ENCODE measurements at places on chromosomes 6 and 20.

GRCh38 chr6:157764178-157765068, 58.6 kb upstream of the SNX9 start:
- no peak for DNase-seq

DNA sequence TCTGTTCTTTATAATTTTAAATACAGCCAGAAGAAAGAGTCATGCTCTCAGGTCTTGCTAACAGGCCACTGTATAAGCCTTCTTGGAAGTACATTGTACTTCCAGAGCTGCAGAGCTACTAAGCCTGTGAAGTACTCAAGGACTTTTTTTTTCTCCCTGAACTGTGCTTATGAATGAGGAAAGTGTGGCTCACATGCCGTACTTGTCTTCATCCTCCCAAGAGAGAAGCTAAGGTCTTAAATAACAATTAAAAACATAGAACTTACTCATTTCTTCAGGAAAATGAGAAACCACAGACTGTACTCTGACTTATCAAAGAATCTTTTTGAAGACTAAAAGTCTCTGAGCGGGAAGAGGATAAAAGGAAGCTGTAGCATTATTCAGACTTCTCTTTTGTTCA, 218.3 kb downstream of the HTR1B start:
- no peak for DNase-seq

GRCh38 chr6:32239462-32239861, 15.6 kb upstream of the NOTCH4 start:
- no peak for DNase-seq

DNA sequence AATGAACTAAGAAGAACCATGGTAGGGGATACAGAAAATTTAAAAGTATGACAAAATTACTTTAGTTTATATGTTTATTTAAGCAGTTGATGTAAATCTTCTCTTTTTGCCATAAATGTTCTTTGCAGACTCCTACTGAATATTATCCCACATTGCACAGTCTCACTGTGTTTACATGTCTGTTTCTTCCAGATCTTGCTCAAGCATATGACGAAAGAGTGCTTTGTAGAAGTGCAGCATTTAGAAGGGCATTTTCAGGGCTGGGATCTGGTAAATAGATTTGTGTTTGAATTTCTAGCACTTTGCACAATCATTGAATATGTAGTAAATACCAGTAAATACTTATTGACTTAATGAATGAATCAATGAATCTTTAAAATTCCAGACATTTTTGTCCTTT, 152.0 kb upstream of the EPHA7 start:
- DNase-seq = no peak

DNA sequence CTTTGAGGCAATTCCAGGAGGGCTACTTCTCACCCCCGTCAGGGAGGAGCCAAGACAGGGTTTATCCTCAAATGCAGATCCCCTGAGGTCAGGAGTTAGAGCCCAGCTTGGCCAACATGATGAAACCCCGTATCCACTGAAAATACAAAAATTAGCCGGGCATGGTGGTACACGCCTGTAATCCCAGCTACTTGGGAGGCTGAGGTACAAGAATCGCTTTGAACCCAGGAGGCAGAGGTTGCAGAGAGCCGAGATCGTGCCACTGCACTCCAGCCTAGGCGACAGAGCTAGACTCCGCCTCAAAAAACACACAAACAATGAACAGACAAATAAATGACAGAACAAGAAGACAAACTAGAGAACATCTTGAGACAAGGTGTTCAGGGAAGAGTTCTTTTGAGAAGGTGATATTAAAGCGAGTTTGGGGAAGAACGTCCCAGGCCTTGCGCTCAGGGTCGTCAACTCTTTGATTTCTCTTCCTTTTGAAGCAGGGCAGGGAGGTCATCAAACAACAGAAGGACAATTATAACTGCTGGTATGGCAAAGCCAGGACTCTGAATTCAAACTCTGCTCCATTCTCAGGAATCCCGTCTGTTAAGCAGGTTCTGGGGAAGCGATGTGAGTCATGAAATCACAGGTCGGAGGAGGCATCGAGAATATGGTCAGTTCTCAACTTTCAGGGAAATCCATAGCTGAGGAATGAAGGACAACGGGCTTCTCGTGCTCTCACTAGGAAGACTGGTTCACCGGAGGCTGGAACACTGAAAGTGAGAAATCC, 1.4 kb upstream of the RALY start:
- no peak for DNase-seq

DNA sequence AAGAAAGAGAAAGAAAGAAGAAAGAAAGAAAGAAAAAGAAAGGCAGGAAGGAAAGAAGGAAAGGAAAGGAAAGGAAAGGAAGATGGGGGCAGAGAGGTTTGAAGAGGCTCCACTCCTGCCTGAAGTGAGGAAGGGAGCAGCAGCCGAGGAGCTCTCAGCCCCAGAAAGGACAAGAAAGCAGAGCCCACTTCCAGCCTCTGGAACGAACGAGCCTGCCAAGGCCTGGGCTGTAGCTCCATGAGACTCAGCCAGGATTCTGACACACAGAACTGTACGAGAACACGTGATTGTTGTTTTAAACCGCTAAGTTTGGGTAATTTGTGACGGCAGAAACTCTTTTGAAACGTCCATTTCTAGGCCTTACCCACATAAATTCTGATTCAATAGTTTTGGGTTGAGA, 69.5 kb downstream of the TTLL2 start:
- DNase-seq = no peak

- no peak for DNase-seq
Observed at GRCh38 chr6:132118144-132118543, 167.0 kb upstream of the CCN2 start.
